Frontal cortex (tissue), 4 donors: ENCODE measurements at places on chromosomes 4 and X.

DNA sequence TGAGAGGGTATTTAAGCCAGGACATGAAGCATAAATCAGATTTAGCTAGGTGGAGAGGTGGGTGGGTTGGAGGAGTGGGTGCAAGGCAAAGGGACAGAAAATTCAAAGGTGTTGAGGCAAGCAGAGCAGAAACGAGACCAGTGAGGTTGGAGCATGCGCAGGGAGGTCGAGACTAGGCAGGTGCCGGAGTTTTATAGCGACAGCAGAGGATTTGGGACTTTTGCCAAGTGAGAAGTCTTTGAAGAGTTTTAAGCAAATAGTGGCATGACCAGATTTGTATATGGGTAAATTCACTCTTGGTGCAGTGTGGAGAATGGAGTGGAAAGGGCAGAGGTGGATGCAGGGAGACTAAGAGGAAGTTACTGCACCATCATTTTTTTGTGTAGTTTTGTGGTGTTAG lies 107.0 kb upstream of the TLR2 start:
- DNase-seq: no peak

GRCh38 chr4:147011411-147011810 lies 65.7 kb upstream of the TTC29 start:
- DNase-seq: no peak

DNA sequence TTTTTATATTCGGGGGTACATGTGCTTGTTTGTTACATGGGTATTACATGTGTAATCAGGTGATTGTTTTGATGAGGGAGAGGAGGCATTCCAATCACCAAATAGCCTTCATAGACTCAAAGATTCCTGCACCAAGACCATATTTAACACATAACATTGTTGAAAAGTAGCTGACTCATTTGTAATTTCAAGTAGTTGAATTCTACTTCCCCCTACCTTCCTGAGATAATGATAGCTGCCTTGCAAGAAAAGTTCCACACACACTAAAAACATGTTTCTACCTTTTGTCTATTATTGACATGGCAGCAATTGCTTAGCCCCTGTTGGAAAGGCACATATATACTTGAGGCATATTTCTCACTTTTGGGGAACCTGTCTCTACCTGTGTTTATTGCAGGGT lies 16.1 kb downstream of the PGAM4 start:
- DNase-seq: no peak

GRCh38 chr4:147958057-147958456 lies 226.2 kb downstream of the ARHGAP10 start:
- no peak for DNase-seq

DNA sequence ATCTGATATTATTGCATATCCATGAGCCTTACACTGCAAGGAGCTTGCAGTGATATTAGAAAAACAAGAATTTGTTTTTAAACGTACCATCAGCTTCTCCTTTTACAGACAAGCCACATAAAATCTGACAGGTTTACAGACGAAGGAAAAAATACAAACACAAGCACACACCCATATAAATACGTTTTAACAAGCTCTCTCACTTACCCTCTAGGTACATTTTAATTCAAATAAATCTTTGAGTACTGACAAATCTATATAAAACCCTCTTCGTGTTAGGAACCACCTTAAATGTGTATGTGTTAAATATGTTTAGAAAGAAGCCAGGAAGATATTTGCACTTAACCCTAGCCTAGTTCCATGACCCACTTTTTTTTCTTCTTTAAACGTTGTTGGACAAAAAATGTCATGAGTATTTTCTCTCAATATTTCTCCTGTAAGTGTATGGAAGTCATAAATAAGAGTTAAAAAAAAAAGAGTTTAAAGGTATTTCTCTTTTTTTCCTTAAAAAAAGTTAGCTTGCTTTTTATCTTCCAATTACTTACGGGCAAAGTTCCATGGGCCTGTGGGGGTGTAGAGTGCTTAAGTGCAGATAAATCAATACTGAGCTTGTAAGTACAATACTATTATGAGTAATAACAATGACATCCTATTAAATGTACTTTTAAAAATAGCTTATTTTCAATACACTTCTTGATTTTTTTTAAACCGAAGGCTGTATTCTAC lies 1.5 kb downstream of the ARAP2 start:
- no peak for DNase-seq

GRCh38 chrX:109709129-109709631 lies 23.9 kb downstream of the ACSL4 start:
- no peak for DNase-seq

GRCh38 chr4:15913631-15913970 lies 24.9 kb downstream of the FGFBP1 start:
- DNase-seq: no peak

DNA sequence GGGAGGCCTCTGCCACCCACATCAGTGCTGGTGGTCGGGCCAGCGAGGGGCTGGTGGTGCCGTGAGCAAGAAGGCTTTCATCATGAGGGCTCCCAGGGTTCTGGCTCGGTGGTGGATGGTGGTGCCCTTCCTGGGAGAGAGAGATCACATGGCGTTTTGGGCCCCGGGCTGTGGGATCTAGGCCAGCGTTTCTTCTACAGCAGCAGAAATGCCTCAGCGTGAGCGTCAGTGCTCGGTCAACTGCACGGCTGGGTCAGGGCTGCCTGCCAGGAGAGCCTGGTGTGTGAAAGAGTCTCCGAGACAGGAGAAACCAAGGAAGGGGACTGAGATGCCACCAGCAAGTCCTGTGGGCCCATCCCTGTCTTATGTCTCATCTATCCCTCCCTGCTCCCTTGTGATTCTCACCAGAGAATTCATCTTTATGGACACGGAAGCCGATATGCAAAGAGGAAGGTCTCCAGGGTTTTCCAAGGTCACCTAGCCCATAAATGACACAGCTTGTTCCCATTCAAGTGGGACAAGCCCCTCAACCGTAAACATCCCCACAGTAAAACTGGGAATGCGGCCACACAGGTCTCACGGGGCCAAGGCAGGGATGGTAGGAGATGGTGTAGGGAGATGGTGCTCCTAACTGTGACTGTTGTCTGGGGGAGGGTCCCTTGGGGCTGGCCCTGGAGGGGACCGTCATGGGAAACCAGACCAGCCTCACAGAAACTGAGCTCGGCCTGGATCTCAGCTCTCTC lies 99.2 kb downstream of the SORCS2 start:
- peak; percentile 50 for DNase-seq

- no peak for DNase-seq
Observed at GRCh38 chr4:144970597-144970996, 127.4 kb downstream of the ANAPC10 start.

DNA sequence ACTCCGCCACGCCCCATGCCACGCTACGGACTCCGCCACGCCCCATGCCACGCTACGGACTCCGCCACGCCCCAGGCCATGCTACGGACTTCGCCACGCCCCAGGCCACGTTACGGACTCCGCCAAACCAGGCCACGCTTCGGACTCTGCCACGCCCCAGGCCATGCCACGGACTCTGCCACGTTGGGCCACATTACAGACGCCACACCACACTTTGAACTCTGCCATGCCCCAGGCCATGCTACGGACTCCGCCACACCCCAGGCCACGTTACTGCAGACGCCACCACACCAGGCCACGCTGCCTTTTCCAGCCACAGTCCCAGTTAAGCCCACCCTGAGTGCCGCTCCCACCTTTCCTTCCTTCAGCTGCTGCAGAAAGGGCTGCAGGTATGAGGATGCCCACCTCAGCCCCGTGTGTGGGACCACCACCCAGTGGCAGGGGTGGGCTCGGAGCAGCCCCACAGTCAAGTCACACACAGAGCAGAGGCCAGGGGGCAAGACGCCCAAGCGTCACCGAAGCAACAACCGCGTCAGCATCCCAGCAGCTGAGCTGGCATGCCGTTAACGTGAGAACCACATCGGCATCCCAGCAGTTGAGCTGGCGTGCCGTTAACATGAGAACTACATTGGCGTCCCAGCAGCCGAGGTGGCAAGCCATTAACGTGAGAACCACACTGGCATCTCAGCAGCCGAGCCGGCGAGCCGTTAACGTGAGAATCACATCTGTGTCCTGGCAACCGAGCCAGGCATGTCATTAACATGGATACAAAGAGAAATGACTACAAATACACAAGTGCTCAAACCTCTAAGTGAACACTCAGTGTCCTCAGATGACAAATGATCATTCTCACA lies 26.4 kb downstream of the GAK start:
- no peak for DNase-seq

- no peak for DNase-seq
Observed at GRCh38 chrX:48606091-48606490, 8.8 kb downstream of the WDR13 start.

GRCh38 chr4:163710158-163710557 lies 215.7 kb downstream of the TMA16 start:
- DNase-seq: no peak

DNA sequence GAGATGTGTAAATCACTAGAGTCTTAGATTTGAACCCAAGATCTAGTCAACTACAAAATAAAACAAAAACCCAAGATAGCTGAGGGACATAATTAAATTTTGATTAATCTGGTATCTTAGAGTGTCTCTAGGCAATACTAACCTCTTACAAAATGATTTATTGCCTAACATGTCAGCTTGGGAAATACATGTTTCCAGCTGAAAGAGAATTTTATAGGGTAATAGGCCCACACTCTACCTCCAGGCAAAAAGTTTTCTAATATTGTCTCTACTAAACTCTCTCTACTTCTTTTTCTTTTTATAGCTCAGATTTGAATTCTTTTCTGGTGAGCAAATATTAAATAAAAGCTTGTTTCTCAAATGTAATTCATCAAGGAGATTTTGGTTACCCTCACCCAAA lies 263.2 kb downstream of the IL15 start:
- DNase-seq: no peak

- no peak for DNase-seq
Observed at GRCh38 chr4:39521253-39521919, 5.9 kb downstream of the UGDH start.

- no peak for DNase-seq
Observed at GRCh38 chr4:1506956-1507721, 100.9 kb upstream of the NKX1-1 start.

DNA sequence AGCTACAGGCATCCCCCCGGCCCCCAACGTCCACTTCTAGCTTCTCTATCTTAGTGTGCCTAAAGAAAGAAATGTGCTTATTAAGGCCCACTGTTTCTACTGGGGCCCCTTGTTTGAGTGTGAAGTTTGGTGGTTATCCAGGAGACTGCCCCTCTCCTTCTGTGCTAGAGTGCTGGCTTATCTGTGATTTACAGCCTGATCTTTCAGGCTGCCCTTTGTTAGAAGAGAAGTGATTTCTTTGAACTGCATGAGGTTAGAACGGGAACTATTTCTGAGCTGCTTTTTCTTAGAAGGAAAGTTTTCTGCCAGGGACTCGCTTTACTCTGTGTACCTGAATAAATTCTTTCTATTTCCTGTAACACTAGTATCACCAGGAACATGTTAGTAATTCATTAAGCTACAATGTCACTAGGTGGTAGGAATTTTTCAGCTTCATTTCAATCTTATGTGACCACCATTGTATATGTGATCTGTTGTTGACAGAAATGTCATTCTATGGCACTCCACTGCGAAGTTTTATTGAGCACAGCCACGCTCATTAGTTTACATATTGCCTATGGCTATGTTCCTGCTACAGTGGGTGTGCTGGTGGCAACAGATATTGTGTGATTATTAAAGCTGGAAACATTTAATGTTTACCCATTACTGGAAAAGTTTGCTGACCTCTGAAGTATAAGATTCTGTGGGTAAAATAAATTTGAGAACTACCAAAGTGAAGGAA lies 193.8 kb upstream of the CXorf51B start:
- DNase-seq: no peak

DNA sequence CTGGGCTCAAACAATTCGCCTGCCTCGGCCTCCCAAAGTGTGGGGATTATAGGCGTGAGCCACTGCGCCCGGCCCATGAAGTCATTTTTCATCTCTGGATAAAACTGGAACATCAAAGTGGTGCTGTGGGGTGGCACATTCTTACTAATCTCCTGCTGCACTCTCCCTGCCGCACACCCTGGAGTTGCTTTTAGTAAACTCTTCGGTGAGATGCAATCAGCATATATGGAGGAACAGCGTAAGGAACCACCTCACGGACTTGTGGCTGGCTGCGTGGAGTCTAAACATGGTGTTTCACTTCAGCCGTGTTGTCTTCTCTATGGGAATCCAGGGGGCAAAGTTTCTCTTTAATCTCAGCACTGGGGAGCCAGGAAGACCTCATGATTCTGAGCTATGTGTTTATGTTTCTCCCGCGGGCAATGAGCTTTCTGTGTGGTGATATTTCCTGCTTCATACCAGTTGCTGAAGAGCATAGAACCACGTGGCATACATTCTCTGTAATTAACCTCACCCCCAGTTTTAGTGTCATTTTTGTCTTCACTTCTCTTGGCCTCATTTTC lies 2.1 kb upstream of the RHOH start:
- no peak for DNase-seq

DNA sequence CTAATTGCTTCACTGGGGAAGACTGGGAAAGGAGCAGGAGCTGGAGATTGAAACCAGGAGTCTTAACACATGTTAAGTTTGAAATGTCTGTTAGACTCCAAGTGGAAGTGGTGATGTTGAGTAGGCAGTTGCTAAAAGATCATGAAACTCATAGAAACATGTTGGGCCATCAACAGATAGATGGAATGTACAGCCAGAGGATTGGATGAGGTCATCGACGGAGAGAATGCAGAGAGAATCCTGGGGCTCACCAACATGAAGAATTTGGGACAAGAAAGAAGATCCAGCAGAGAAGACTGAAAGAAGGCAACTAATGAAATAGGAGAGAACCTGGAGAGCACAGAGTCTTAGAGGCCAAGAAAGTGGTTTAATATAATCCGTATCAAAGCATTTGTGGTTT lies 19.4 kb upstream of the TSPAN5 start:
- no peak for DNase-seq

DNA sequence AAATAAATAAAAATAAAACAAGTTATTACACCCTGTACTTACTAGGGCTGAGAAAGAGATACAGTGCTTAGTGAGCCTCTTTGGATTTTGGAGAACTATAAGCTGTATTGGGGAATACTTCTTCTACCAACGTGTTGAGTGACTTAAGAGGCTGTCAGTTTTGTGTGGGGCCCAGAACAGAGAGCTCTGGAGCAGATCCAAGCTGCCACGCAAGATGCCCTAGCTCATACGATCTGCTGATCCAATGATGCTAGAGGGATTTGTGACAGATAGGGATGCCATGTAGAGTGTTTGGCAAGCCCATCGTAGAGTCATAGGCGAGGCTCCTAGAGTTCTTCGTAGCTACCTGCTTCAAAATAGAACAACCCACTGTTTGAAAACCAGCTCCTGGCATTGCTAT lies 60.3 kb upstream of the KLF3 start:
- DNase-seq: no peak

GRCh38 chr4:76147454-76148141 lies 599 bp downstream of the NUP54 start:
- DNase-seq: peak; percentile 54

DNA sequence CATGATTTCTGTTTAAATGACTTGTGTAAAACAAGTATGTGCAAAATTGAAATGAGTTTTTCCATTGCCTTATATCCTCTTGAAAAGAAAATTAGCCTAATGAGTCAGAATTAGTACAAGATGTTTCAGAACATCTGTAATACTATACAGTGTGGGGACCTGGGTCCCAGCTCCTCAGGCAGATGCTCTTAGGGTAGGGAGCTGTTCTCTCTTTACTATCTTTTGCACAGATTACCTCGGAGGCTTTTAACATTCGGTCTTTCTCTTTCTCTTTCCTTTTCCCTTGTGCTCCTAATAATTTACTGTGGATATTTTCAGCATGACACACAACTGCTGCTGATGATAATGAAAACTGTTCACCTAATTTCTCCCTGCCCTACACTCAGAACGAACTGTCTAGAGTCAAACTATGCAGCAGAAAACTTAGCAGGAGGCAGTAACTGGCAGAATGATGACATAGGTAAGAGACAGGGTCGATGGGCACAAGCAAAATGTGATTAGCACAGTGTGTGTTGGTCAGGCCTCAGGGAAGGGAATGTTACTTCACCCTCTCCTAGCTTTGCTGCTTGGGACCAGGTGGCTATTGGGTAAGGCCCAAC lies 455.3 kb downstream of the PDHA2 start:
- no peak for DNase-seq
